Bronchial epithelial cell (primary cell): ENCODE measurements at places on chromosomes 6 and 20.

- no peak for DNase-seq
Measured at GRCh38 chr6:131281471-131282270, 146.4 kb downstream of the AKAP7 start.

DNA sequence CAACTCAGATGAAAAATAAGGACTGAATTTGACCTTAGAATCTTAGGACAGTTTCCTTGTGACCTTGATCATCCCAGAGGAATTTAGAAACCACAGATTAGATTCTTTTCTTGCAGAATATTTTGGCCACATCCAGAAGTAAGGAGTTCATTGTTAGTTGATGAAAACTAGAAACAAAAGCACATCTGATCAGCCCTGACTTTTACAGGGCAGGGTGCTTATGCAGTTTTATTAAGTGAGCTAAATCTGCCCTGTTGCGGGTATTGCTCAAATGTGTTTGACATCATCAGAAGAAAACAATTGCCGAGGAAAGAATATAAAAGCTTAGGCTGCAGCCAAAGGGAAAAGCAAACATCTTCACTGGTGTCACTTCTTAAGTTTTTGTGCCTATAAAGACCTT lies 100.8 kb downstream of the MTFR2 start:
- DNase-seq = no peak

DNA sequence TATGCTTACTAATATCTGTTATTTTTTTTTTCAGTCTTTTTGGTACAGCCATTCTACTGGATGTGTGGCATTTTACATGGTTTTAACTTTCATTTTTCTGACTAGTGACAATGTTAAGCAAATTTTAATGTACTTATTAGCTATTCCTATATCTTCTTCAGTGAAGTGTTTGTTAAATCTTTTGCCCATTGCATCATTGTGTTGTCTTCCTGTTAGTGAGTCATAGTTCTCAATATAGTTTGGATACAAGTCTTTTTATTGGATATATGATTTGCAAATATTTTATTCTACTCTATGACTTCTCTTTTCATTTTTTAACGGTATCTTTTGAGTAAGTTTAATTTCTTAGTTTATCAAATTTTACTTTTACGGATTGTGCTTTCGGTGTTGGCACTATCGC lies 519.4 kb downstream of the CDKAL1 start:
- peak; percentile 71 for DNase-seq

DNA sequence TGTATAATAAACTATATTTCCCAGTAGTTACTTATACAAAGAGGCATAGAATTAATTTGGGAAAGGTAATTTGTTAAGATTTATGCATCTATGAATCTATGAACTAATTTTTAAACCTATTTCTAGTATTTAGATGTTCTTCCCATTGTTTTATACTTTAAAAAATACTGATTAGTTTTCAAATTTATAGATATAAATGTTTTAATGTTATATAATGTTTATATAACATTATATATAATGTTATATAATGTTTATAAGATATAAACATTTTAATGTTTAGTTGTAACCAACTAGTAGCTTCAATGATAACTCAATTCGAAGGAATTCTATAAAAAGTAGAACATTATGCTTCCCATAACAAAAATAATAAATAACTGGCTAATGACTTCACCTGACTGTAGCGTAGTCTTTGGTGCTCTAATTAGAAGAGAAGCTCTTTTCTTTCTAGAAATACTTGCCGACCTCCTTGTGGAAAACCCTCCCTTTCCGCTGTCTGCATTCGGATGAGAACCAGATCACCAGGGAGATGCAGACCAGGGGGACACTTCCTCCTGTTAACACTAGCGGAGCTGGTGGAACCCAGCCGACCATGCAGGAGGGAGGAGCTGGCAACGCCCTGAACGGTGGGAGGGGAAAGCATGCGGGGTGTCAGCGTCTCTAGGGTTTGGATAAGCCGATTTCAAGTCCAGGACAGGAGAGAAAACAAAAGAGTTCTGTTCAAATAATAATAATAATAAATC lies 158.4 kb downstream of the OR2B2 start:
- peak; percentile 79 for DNase-seq

DNA sequence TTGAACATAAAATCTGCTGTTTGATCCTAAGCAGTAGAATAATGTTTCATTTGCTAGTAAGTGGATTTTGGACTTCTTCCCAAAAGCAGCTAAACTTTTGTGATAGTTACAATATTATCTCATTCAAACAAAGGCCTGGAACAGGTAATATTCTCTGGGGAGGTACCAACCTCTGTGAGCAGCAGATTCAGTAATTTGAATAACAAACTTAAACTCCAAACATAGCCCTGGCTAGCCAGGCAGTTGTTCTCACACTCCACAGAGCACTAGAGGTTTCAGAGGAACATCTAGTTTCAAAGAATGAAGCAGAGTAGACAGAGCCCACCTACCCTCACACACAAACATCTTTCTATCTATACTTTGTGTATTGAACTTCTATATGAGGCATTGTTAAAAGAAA lies 40.9 kb downstream of the LGSN start:
- no peak for DNase-seq

GRCh38 chr20:34089655-34090345 lies 22.2 kb downstream of the EIF2S2 start:
- no peak for DNase-seq

GRCh38 chr20:58227391-58228102 lies 906 bp downstream of the ANKRD60 start:
- no peak for DNase-seq

GRCh38 chr6:5028921-5029320 lies 25.1 kb upstream of the RPP40 start:
- DNase-seq = no peak

- DNase-seq = no peak
Measured at GRCh38 chr6:39061182-39061581, 12.6 kb downstream of the GLP1R start.

DNA sequence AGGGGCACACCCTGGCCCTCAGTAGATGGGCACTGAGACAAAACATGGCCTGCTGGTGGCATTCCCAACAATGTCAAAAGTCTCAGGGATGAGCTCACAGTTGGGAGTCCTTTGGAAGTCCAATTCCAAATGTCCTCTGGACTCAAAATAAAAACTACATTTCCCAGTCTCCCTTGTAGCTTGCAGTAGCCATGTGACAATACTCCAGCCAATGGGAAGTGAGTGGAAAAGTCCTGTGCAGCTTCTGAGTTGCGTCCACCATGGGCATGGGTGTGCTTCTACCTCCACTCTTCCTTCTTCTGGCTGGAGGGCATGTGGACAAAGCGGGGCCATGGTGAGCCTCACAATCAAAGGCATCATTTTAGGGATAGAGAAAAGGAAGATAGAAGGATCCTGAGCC lies 5.8 kb upstream of the ADAM33 start:
- peak; percentile 45 for DNase-seq
